ENCODE measurements at places on chromosomes 13 and 19.

DNA sequence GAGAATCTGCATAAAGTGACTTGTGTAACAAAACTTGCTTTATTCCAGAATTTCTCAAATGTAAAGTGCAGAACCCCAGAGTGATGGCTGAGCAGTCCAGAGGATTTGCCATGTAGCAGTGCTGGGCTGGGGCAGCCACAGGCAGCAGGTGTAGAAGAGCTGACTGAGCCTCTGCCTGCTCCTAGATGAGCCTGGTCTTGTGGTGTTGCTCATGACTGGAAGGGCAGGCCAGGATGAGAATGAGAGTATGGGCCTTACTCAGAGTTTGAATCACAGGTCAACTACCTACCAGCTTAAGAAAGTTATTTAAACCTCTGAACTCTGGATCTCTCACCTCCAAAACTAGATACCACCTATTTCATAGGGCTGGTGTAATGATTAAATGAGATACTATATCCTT lies 2.9 kb upstream of the C13orf42 start:
- DNase-seq, result no peak

DNA sequence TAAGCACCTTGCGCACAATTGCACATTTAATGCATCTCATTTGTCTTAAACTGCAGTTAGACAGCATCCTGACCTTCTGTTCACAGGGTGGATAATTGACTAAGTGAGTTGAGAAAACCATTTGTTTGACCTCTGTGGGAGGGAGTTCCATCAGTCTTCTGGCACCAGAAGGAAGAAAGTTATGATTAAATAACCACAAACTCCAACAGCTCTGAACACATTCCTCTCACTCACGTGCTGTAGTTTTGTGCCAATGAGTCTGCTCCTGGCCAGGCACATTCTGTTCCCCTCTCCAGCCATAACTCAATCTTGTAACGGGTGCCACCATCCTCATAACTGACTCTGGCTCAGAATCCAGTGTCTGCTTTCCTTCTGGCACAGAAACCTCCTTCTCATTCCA lies 817.2 kb downstream of the SLITRK1 start:
- DNase-seq, result no peak

DNA sequence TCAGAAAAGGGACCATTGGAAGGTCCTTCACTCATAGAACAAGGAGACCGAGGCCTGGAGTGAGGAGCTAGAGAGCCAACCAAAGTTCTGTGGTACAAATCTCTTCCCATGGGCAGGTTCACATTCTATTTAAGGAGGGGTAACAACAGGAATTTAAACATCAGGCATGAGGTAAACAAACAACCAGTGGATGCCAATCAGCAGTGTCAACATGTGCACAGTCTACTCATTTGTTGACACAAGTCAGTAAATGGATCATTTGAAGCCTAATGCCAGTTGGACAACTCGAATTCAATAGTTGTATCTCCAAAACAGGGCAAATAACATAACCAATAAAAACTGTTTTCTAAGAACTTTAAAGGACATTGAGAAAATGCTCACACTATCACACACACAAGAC lies 6.3 kb upstream of the DOCK9 start:
- DNase-seq, result no peak

- DNase-seq, result no peak
Observed at GRCh38 chr13:68386808-68387207, 1156.7 kb upstream of the PCDH9 start.

- no peak for DNase-seq
Observed at GRCh38 chr13:106291006-106291405, 244.5 kb downstream of the EFNB2 start.

GRCh38 chr19:47729468-47729798 lies 15.9 kb upstream of the NOP53 start:
- no peak for DNase-seq

DNA sequence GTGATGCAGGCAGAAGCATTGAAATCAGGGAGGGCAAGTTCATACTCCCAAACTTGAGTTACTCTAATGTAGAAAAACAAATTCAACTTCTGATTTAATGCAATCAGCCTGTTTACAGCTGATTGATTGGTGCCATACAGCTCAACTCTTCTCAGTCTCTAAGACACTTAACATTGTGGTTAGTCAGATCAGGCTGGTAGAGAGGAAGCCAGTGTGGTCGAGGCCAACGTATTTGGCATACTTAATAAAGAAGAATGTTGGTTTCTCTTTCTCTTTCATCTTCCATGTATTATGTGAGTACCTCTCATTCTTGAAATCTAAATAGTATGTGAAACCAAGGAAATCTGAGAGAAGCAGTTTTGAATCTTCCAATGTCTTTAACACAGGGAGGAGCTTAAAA lies 255.0 kb upstream of the SLITRK1 start:
- no peak for DNase-seq

DNA sequence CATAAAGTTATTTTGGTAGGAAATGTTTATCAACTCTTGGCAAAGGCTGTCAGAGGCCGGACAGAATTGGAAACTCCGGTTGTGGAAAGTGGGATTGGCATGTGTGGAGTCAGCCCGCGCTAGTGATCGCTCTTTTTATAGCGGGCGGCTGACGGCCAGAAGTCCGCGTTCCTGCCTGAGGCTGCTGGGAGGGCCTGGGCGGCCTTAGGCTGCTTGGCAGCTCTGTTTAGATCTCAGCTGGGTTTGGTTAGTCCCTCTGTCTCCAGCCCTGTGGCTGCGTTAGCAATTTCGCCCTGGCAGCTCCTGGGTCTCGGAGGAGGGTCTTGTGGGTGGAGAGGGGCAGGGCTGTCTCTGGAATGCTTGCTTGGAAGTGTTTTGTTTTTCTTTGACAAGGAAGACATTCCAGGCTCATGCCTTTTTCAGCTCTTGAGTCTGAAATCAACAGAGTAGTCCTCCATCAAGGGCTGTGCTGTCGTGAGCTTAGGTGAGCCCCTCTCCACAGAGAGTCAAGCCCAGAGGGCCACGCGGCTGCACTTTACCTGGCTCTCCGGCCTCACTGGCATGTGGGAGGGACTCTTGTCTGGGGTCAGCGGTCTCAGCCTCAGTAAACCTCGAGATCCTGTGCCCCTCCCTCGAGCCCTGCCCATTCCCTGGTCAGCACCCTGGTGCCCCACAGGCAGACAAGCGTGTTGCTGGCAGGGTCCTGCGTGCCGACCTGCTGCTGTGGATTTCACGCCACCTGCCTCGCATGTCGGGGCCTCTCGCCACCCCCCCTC lies 22.5 kb downstream of the DOT1L start:
- no peak for DNase-seq

- no peak for DNase-seq
Observed at GRCh38 chr19:5738423-5738822, 18.0 kb downstream of the CATSPERD start.

DNA sequence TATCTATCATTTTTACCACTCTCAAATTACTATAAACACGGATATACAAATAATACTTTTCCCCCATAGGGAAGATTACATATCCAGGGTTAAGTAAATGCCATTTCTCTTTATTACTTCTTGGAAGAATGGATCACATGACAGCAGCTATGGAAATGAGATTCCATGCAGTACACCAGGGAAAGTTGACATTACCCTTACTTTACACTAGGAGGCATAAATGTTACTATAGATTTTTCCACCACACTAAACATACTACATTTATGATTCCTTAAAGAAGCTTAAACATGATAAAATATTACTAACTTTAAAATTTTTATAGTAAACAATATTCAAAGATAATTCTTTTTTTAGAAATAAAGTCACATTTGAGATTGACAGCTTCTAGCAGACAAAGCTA lies 611.4 kb downstream of the PCDH9 start:
- DNase-seq, result peak; percentile 14

DNA sequence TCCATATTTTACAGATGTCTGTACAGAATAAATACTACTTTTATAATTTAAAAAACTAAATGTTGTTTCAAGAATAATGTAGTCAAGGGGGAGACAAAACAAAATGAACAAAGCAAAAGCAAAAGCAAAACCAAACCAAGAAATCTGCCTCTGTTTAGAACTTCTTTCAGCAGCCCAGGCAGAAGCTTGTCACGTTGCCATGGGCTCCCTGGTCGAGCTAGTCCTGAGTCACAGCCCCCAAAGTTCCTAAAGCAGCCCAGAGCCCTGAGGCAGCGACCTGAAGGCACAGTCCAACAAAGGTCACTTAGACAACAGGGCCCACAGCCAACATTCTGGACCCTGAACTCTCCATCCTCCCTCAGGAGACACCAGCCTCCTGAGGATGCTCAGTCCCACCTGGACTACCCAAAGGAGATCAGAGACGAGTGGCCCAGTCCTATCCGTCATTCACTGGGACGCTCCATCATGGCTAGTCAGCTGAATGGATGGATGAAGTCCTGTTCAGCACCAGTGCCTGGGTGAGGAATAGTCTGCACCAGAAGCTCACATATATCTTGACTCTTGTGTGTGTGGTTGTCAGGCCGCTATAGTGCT lies 41.7 kb downstream of the SIAH3 start:
- DNase-seq, result no peak
